ENCODE measurements at places on chromosomes 7 and 10. TPM values are rescaled to one million over a fixed set of nuclear protein-coding genes. Genes with fewer than 3 reads are reported as not detected.

Gene ZNF3
- total RNA-seq = 15.8 TPM

Gene ERV3-1
- total RNA-seq = 3.4 TPM

Gene KIF11
- total RNA-seq = 37.5 TPM

Gene PTPRN2
- total RNA-seq = 0.74 TPM

Gene HOXA4
- total RNA-seq = 3.1 TPM

Gene AKR1C3
- 1.8 TPM for total RNA-seq

Gene PDCD4
- 23.4 TPM for total RNA-seq

Gene ZNF32
- total RNA-seq = 33.5 TPM

Gene LRRC4
- total RNA-seq = 0.45 TPM

Gene VSTM4
- total RNA-seq = 0.74 TPM

Gene UNC5B
- total RNA-seq = 17.1 TPM

Gene CLCN1
- under 0.01 TPM for total RNA-seq

Gene GRM3
- not detected for total RNA-seq

Gene KAZALD1
- 11.8 TPM for total RNA-seq

Gene TAS2R5
- total RNA-seq = not detected

Gene ASNS
- total RNA-seq = 160 TPM

Gene AKR1D1
- not detected for total RNA-seq

Gene HBP1
- 29.0 TPM for total RNA-seq

Gene THSD7A
- 0.17 TPM for total RNA-seq

Gene FAM25A
- total RNA-seq = not detected

Gene AASS
- 12.9 TPM for total RNA-seq

Gene CFAP46
- total RNA-seq = 3.9 TPM

Gene ZPBP
- not detected for total RNA-seq

Gene CCL24
- not detected for total RNA-seq

Gene HELLS
- 28.6 TPM for total RNA-seq

Gene MDH2
- 179 TPM for total RNA-seq

Gene LAMB1
- 103 TPM for total RNA-seq

Gene NPC1L1
- total RNA-seq = not detected

Gene BMPER
- total RNA-seq = 0.74 TPM

Gene CRYGN
- not detected for total RNA-seq

Gene SH2B2
- total RNA-seq = 2.5 TPM

Gene ARF5
- 239 TPM for total RNA-seq

Gene PON3
- not detected for total RNA-seq

Gene SPDYE5
- total RNA-seq = not detected

Gene SKIDA1
- 2.7 TPM for total RNA-seq

Gene ACSM6
- not detected for total RNA-seq

Gene UCMA
- not detected for total RNA-seq

Gene IL6
- total RNA-seq = 1.0 TPM

Gene ICA1
- total RNA-seq = 1.0 TPM

Gene KCNMA1
- 7.7 TPM for total RNA-seq

Gene LRIT1
- total RNA-seq = not detected

Gene GHRHR
- total RNA-seq = not detected

Measured in bronchus fibroblast of lung (primary cell).